ENCODE measurements at places on chromosomes 3 and 15.

- no peak for DNase-seq
These were observed 19.7 kb upstream of the LMOD3 start for GRCh38 chr3:69142090-69142489.

DNA sequence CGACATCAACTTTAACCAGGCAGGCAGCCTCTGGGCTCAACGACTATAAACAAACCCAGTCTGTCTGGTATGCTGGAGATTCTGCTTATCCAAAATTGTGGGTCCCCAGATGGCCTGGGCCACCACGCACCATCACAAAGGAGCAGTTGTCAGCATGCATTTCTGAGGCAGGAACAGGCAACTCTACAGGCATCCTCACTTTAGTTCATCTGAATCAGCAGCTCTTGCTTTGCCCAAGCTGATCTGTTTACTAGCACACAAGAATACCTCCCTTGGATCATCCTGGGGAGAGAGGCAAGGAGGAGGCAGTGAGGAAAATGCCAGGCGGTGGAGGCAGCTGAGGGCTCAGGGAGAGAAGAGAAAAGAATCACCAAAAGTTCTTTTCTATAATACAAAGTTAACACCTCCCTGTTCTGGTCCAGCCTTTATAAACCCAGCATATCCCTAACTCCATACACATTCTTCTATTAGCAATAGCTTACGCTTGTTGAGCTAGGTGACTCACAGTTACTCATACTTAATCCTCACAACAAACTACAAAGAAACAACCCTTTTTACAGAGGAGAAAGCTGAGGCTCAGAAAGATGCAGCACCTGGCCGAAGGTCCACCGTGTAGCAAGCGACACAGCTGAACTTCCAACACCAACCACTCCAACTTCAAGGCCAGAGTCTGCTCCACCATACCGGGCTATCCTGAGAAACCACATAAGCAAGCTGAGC lies 33.6 kb downstream of the ZDHHC3 start:
- no peak for DNase-seq

DNA sequence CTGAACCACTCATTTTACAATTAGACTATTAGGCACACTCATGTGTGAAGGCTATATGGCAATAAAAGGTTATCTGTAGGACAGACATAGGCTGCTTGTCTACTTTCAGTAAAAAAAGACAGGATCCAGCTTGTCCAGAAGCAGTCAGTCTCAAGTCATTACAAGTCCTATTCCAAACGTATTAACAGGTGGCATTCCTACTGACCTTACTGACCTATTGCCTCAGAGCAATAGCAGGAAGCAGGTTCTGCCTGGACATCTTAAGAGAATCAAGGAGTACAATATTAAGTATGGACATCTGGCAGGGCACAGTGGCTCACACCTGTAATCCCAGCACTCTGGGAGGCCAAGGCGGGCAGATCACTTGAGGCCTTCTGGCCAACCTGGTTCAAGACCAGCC lies 7.0 kb downstream of the CMTM6 start:
- DNase-seq = no peak

DNA sequence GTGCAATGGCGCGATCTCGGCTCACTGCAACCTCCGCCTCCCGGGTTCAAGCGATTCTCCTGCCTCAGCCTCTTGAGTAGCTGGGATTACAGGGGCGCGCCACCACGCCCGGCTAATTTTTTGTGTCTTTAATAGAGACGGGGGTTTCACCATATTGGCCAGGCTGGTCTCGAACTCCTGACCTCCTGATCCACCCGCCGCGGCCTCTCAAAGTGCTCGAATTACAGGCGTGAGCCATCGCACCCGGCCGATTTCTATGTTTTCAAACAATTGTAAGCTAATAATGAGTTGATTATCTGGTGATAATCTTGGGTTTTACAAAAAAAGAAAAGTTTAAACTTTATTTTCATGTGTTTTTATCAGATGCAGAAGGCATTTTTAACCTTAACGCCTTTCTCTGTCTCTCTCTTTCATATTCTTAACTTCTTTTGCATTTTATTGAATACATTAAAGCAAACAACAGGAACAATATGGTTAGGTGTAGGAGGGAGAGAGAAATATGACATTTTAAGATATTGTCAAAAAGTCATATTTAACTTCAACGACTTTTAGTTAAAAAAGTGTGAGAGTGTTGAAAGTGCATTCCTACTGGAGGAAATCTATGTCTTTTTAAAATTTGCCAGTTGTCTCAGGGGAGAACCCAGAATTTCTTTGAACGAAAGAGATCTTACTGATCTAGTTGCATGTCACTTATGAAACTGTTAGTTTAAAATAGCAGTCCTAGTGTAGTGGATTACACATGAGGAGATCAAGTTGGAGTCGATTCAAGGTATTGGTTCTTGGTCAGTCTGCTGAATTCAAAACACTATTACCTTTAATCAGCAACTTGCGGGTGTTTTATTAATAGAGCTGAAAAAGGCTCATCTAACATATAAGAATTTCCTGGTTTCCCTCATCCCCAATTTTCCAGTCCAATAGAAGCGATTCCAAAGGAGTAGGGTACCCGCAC lies 3.4 kb upstream of the MEIS2 start:
- DNase-seq = no peak

DNA sequence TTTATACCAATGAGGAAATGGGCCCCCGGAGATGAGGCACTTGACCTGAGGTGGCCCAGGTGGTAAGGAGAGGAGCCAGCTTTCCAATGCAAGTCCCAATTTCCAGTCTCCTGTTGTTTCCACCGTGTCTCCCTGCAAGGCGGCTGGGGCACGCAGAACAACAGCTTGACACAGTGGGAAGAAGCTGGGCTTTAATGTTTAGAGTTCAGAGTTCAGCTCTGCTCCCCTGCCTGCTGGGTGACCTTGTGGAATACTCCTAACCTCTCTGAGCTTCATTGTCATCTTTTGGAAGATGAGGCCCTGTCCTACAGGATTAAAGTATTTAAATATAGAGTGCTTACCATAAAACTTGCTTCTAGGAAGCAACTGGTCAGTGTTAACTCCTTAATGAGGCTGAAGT lies 80.3 kb downstream of the SMAD3 start:
- DNase-seq = no peak

- DNase-seq = no peak
These were observed 1101.9 kb downstream of the ROBO1 start for GRCh38 chr3:78665776-78666469.

- peak; percentile 20 for DNase-seq
These were observed 24.0 kb upstream of the SLC24A5 start for GRCh38 chr15:48096813-48097212.

- no peak for DNase-seq
These were observed 56.5 kb downstream of the GHSR start for GRCh38 chr3:172391592-172392302.

DNA sequence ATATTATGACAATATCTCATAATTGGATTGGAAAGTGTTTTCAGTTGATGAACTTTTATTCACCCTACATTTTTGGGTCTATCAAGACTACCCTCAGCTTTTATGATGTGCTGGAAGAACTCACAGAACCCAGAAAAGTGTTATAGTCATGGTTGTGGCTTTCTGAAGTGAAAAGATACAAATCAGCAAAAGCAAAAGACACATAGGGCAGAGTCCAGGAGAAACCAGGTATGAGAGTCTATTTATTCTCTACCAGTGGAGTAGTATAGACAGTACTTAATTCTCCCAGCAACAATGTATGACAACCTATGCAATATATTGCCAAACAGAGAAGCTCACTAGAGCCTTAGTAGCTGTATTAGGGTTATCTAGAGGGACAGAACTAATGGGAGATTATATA lies 280.4 kb upstream of the TTC14 start:
- no peak for DNase-seq

GRCh38 chr3:29312960-29313452 lies 32.1 kb downstream of the RBMS3 start:
- DNase-seq = no peak

DNA sequence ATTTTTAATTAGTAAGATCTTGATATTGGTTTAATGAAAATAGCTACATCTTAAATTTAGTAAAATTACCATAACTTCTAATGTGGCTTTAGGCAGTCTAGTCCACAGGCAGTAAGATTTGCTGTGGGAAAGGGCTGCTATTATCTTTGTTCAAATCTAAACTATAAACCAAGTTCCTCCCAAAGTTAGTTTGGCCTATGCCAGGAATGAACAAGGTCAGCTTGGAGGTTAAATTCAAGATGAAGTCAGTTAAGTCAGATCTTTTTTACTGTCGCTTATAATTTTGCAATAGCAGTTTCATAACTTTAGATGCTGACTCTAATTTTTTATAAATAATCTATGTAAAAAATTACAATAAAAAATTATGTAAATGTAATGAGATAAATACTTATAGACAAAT lies 1016.9 kb upstream of the ALCAM start:
- no peak for DNase-seq

GRCh38 chr15:34620142-34620541 lies 36.7 kb upstream of the GOLGA8B start:
- no peak for DNase-seq

GRCh38 chr15:59138243-59138642 lies 33.3 kb downstream of the CCNB2 start:
- DNase-seq = no peak

DNA sequence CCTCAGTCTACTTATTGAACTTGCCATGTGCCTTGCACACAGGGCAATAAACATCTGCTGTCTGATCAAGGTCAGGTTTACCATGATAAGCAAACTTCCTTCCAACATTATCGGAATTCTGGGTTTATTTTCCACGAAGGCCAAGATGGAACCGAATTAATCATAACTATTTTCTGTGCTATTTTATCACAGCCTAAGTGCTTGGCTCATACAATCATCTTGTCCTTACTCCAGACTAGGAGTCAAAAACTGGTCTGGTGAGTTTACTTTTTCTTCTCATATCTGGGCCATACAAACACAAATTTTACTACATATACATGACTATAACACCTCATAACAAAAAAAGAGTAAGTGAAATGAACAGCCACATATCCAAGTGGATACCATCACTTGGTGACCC lies 2.3 kb downstream of the FBN1 start:
- no peak for DNase-seq
